ENCODE measurements at places on chromosomes 6 and 20.

GRCh38 chr20:21867353-21867752 is 161.9 kb downstream of the PAX1 start:
- DNase-seq: no peak

GRCh38 chr20:63315240-63315689 is 22.3 kb downstream of the COL20A1 start:
- DNase-seq: no peak

DNA sequence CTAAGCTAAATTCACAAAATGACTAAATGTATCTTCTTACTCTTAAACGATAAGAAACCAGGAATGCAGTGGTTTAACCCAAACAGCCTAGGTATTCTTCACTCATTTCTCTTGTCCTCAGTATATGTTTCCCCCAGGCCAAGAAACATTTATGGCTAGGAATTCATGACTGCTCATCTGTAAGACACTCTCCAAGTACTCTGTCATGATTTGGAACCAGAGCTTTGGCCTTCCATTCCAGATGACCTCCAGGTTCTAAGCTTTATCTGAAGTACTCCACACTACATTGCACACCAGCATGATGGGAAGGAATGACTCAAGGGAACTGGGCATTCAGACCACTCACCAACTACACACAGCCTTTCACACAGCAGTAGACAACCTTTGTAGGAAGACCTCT is 29.3 kb downstream of the NT5E start:
- no peak for DNase-seq

GRCh38 chr6:24827162-24827561 is 28.4 kb upstream of the ARMH2 start:
- DNase-seq: no peak

DNA sequence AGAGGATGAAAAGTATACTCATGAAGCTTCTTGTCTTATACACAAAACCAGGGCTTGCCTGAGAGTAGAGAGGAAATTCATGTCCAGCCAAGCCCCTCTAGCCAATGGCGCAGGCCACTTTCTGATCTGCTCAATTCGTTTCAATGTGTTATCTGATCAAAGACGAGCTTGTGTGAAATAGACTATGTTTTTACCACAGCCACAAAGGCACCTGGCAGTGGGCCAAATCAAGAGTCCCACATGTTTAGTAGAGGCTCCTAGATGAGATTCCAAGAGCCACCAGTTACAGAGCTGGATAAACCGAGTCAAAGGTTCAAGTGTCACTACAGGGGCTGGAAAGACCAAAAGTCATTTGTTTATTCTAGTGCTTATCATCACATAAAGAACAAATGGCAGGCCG is 34.9 kb downstream of the GPLD1 start:
- DNase-seq: peak; percentile 63

DNA sequence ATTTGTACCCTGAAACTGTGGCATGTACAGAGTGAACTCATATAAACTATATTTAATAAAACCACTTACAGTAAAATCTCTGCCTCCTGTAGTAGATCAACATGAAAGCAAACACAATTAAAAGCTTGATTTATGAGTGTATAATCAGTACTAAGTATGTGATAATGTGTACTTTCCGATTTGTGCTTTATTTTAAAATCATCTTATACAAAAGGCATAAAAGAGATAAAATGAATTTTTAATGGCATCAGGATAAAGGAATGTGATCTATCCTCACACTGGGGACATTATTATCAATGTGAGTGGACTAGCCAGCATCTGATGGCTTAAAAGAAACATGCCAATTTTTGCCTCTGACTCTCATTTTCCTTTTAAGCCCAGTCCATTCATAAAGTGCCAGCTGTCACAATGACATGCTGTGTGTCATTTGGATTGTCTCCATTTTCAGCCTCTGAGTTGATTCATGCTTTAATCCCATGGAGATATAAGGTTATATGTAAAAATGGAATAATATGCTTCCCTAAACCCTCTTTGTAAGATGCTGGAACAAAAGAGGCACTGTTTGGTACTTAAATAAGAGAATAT is 831.6 kb upstream of the EYS start:
- DNase-seq: no peak

GRCh38 chr20:57788936-57789613 is 79.3 kb upstream of the PMEPA1 start:
- DNase-seq: no peak

- no peak for DNase-seq
Observed at GRCh38 chr6:157608221-157609075, 214.6 kb upstream of the SNX9 start.

DNA sequence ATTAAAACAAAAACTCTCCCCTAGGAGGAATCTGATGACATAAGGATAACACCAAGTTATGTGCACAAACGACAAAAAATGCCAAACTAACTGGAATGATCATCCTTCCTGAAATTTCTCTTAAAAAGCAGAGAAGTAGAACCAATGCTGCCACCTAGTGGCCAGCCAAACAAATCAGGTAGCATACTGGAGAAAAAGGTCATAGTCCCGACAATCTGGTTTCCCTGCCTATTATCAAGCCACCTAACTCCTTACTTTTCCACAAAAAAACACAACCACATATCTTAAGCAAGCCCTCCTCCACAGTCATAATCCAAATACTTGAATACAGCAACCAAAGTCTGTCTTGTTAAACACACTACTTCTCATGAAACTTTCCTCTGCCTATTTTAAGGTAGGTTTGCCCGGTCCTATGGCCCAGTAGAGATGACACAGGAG is 5.3 kb downstream of the OARD1 start:
- peak; percentile 88 for DNase-seq

- no peak for DNase-seq
Observed at GRCh38 chr6:169937389-169938261, 186.2 kb downstream of the ERMARD start.

DNA sequence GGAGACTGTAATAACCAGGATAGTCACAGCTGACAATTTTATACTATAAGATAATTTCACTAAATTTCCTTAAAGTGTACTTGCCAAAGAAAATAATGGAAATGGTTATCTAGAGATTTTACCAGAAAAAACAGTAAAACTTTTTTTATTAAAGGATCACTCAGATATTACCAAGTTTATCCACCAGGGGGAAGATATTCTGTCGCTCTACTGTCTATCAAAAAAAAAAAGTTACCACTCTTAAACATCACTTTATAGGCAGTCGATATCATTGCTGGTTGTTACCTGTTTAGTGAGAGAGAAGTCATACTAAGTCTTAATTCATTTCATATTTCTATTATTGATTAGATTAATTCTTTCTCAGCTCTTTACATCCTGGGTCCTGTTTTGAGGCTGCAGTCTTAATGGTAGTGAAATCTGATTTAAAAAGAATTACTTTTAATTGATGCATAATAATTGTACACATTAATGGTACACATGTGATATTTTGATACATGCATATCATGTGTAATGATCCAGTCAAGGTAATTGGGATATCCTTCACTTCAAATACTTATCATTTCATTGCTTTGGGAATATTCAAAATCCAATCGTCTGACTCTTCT is 18.9 kb downstream of the L3MBTL3 start:
- DNase-seq: peak; percentile 58

DNA sequence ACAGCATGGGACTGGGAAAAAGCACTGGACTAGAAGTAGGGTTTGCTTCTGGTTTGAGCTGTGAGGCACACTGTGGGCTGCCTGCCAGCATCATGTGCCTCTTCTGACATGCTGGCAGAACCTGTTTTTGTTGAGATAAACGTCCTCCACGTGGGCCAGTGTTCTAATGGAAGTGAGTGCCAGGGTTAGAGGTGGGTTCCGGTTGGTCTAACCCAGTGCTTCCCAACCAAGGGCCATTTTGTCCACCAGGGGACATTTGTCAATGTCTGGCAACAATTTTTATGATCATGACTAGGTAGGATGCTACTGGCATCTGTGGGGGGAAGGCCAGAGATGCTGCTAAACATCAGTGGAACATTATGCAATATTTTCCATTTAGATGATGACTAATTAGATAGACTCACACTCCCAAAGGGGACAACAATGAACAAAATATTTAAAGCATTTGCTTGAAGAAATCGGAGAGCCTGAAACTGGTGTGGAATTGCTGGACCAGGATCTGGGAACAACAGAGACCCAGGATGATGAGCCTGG is 7.8 kb upstream of the APMAP start:
- peak; percentile 88 for DNase-seq

DNA sequence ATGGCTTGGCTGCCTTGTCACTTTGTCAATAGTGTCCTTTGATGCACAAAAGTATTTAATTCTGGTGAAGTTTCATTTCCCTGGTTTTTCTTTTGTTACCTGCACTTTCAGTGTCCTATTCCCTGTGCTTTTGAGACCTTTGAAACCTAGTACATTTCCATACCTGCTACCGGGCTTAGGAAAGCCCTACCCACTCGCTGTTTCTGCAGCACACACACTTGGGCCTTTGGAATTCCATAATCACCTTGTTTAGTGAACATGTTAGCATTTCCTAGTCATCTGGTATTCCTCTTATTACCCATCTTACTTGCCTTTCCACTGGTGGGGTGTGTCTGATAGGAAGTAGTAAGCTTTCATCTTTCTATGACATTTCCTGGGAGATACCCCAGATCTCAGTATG is 19.3 kb upstream of the SYNDIG1 start:
- no peak for DNase-seq

- DNase-seq: peak; percentile 30
Observed at GRCh38 chr20:17935186-17935585, 33.4 kb downstream of the SNX5 start.

DNA sequence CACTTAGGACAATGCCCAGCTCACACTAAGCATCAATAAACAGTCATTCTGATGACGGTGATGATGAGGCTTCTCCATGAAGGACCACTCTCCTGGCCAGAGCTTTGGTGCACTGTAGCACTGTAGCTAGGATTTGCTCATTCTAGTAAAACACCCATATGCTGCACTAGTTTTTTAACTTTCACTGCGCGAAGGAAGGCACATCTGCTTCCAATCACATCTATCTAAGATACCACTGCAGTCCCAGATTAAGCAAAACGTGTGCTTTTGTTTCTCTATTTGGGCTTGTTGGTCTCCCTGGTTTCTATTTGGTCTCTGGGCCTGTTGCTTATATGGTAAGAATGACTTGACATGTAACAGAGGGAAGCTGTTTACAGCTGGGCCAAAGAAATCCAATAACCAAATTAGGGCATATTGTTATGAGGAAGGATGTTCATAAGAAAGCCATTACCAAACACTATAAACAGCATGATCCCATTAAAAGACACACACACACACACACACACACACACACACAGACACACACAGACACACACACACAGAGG is 62.4 kb downstream of the FAM229B start:
- DNase-seq: no peak

- DNase-seq: peak; percentile 63
Observed at GRCh38 chr6:6736791-6737654, 148.5 kb downstream of the LY86 start.

GRCh38 chr6:100078509-100078908 is 84.5 kb upstream of the MCHR2 start:
- peak; percentile 10 for DNase-seq

GRCh38 chr6:41713159-41713649 is 22.2 kb downstream of the TFEB start:
- DNase-seq: no peak

DNA sequence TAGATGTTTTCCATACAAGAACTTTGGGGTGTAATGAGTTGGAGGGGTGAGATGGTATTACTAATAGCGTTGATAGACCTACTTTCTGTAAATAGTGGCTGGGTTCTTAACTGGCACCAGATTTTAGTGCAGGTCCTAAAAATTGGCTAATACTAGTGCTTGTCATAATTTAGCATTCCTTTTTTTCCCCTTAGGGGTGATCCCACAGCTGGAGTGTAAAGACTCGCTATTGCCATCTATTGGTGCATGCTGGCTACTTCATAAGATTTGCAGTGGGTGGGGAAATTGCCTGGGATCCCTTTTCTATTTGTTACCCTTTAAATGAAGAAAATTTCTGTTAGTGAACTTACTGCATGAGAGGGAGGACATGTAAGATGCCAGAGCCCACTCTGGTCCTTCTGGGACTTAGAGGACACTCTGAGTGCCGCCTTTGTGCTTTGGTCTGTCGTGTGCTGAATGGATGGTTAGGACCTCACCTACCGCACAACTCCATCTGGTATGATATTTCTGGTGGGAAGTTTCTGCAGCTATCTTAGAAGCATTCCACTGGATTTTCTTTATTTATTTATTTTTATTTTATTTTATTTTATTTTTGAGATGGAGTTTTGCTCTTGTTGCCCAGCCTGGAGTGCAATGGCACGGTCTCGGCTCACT is 195.5 kb downstream of the JARID2 start:
- peak; percentile 86 for DNase-seq

DNA sequence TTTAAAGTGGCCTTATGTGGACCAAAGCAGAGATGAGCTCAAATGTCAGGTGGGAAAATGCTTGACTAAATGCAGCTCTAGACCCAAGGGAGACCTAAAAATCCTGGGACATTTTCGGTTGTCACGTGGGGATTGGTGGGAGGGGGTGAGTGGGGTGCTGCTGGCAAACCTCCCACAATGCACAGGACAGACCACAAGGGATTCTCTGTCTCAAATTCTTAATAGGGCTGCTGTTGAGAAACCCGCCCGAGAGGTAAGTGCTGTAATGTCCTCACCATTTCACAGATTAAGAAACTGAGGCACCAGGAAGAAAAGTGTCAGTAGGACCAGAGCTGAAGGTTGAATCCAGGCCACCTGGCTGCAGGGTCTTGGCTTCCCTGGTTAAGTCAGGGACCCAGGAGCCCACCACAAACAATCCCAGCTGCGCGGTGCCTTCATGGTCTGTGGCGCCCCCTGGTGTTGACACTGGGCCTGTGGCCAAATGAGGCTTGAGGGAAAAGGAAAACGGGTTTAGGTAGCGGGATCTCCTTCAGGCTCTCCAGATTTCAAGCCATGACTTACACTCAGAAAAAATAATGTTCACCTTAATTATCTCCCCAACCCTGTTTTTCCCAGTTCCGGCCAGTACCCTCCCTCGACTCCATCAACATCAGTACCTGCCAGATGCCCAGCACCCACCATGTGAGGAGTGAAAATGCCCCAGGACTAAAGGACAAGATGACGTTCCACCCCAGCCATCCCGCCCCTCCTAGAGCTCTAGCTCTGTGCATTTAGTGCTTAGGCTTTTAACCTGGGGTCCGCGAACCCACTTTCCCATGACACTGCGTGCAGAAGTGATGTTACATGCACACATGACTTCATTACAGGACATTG is 7.2 kb downstream of the HLA-G start:
- DNase-seq: peak; percentile 51

- DNase-seq: no peak
Observed at GRCh38 chr20:5893052-5893451, 57.3 kb downstream of the TRMT6 start.

GRCh38 chr6:16089232-16090062 is 39.4 kb upstream of the MYLIP start:
- DNase-seq: no peak

DNA sequence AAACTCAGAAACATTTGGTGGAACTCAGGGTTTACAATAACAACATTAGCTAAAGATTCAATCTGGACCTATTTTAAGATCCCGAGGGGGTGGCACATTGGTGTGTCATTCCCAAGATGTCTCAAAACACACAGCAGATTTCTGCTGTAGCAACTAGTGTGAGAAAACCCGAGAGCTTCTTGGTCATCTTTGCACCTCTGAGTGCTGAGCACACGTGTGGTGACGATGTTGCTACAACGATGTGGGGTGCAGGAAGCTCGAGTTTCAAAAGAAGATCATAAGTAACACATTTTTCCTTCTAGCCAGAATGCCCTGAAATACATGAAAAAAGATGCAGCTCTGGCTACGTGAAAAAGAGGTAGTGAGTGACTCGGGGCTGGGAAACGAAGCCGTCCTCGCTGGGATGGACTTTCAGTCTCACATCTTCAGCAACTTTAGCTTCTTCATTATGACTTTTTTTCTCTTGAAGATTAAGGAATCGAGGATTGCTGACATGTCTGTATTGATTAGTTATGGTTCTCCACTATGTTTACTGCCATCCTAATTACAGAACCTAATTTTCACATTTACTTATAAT is 1.5 kb downstream of the RAMACL start:
- DNase-seq: no peak

GRCh38 chr20:49889001-49889934 is 26.1 kb downstream of the SPATA2 start:
- DNase-seq: peak; percentile 36

Measured in hematopoietic multipotent progenitor cell treated with erythropoietin and hydrocortisone succinate and interleukin-3 and kit ligand, for 4 days (in vitro differentiated cells).